NCI-H460 (cell line): ENCODE measurements at places on chromosomes 7 and 10. TPM values are rescaled to one million over a fixed set of nuclear protein-coding genes. Genes with fewer than 3 reads are reported as not detected.

XPNPEP1 gene
- total RNA-seq = 46.7 and 49.3 TPM in 2 replicates

RARRES2 gene
- not detected in 2 replicates for total RNA-seq

RADIL gene
- total RNA-seq = 11.5 and 13.1 TPM in 2 replicates

DPYSL4 gene
- 1.5 and 2.1 TPM in 2 replicates for total RNA-seq

HMX3 gene
- 3.9 and 5.3 TPM in 2 replicates for total RNA-seq

TAS2R41 gene
- not detected in 2 replicates for total RNA-seq
